ENCODE measurements at places on chromosomes 7 and 10.
A peak's percentile ranks its signal among the peaks of the same experiment; 100 is the strongest.

DNA sequence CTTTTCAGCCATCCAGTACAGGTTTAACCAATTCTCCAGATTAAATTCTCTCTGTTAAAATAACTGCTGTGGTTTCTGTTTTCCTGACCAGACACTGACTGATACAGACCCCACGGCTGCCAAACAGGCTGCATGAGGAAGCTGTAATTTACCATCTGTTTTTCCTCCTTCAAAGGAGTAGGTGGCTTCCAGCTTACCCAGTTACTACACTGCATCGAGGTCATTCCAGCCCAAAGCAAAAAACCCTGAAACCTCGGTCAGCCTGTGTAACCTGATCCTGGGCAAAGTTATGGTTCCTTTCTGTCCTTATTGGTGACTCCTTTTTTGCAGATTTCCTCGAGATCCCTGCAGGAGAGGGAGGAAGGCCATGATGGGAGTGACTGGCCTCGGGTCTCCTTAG lies 27.9 kb upstream of the LOXL4 start:
- peak; percentile 36 for DNase-seq
- peaks cover 33% of the 10 kb centered on the region for H3K4me1 ChIP-seq
- no peak overlapping the region for H3K27ac ChIP-seq
- H3K36me3 ChIP-seq, result no peaks in the 10 kb centered on the region
- peaks cover 37% of the 10 kb centered on the region for H3K27me3 ChIP-seq

DNA sequence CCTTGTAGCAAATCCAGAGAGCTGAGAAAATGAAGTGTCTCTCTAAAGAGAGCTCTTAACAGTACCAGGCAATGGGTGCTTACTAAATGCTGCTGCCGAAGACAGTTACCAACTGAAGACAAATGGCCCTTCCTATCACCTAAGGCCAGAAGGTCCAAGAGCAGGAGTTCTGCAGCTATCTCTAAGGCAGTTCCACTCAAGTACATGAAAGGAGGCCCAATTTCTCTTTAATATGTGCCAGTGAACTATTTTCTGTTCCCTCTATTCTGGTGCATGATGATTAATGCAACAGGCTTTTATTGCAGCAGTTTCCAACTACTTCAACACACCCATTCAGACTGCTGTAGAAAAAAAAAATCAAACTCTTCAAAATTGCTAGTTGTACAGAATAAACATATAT lies 122.5 kb downstream of the SLC25A13 start:
- DNase-seq, result peak; percentile 37
- no peak overlapping the region for H3K4me3 ChIP-seq
- peaks cover 20% of the 10 kb centered on the region for H3K4me1 ChIP-seq
- H3K27ac ChIP-seq, result no peak overlapping the region
- H3K36me3 ChIP-seq, result no peaks in the 10 kb centered on the region

GRCh38 chr10:29502351-29502750 lies 132.4 kb downstream of the SVIL start:
- no peak for DNase-seq
- peaks cover 11% of the 10 kb centered on the region for H3K36me3 ChIP-seq
- H3K27me3 ChIP-seq, result peaks cover 11% of the 10 kb centered on the region

DNA sequence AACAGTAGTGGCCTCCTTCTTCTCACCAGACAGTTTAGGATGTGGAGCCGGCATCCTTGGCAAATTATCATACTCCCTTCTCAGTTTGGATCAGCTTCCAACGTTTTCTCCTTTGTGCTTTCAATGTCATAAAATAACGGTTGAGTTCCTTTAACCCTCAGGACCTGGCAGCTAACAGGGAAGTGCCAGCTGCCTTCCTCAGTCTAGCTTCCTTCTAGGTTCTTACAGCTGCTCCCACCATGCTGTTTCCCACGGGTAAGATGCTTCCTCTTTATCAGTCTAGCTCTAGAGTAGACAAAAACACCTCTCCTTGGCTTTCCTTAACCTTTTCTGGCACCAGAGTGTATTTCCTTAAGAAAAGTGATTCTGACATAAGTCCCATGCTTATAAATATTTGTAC lies 33.2 kb downstream of the BLVRA start:
- DNase-seq, result no peak
- peaks cover under 1% of the 10 kb centered on the region for H3K4me1 ChIP-seq
- H3K4me3 ChIP-seq, result no peak overlapping the region
- H3K27me3 ChIP-seq, result no peaks in the 10 kb centered on the region
- no peak overlapping the region for H3K27ac ChIP-seq
- 0 out of 2 replicates have a peak, but pooled peaks cover 10% of the 10 kb centered on the region for H3K36me3 ChIP-seq

- H3K4me1 ChIP-seq, result 0 out of 2 replicates have a peak, but pooled peaks cover 5% of the 10 kb centered on the region
- no peak overlapping the region for H3K27ac ChIP-seq
- no peak for DNase-seq
Observed at GRCh38 chr7:129103561-129104324, 40.8 kb upstream of the TSPAN33 start.

DNA sequence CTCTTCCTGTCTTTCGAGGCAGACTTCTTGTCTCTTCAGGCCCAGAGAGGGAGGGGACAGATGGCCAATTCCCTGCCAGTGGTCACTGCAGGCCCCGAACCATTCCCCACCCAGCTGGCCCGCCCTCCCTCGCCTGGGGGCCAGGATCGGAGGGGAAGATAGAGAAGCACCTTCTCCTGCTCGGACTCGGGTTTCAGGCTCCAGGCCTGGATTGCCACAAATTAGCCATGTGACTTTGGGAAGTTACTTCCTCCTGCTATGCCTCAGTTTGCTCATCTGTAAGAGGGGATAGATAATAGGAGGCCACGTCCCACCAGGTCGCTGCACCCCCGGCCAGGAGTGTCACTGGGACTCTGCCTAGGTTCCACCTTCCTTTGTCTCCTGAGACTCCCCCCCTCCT lies 24.8 kb upstream of the PPP2R2D start:
- DNase-seq, result no peak
- no peak overlapping the region for H3K27ac ChIP-seq
- no peak overlapping the region for H3K4me3 ChIP-seq

DNA sequence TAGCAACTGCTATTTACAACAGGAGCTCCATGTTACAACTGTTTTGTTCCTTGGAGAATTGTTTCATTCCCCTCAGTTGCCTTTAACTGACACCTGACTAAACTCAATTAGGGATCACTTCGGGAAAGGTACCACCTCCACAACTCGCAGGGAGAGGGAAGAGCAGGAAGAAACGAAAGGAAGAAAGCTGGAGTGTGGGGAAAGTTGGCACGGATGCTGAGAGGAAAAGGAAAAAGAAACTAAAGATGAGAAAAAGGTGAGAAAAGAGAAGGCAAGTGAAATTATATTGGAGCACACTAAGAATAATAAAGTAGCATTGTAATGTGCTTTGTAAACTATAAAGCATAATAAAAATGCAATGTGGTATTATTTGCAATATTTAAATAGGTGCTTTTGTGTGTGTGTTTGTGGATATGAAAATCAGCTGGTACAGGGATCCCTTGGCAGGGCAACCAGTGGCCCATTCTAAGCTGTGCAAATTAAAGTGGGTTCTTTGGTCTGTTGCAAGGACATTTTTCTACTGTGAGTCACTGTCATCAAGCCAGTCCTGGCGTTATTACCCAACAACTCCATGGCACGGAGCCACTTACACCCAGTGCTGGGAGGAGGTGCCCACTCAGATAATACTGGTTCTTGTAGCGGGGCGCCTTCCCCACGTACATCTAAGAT lies 45.9 kb downstream of the HIPK2 start:
- H3K4me3 ChIP-seq, result peak overlapping the region; percentile 62
- peak; percentile 76 for DNase-seq
- peaks cover 84% of the 10 kb centered on the region for H3K4me1 ChIP-seq
- H3K27ac ChIP-seq, result peak overlapping the region; percentile 17
- peaks cover 1% of the 10 kb centered on the region for H3K27me3 ChIP-seq

DNA sequence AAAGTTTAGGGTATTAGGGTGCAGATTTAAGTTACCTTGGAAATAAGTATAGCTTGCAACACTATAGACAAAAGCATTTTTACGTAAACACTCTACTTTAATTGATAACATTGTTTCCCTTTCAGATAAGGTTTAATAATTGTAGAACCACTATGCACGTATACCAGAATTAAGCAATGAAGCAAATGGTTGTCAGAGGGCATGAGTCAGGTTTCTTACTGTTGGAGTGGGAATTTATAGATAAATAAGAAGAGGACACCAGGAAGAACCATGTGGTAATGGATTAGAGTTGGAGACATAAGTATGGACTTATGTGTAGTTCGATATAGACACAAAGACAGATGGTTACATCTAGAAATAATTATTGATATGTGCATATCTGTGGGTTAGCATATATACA lies 355.6 kb downstream of the ETV1 start:
- no peaks in the 10 kb centered on the region for H3K36me3 ChIP-seq
- DNase-seq, result no peak
- no peaks in the 10 kb centered on the region for H3K27me3 ChIP-seq
- no peak overlapping the region for H3K4me3 ChIP-seq
- H3K27ac ChIP-seq, result no peak overlapping the region

GRCh38 chr7:2633538-2634266 lies 1.9 kb downstream of the TTYH3 start:
- peaks cover 6% of the 10 kb centered on the region for H3K36me3 ChIP-seq
- DNase-seq, result peak; percentile 87
- peak overlapping the region; percentile 94 for H3K4me3 ChIP-seq
- peak overlapping the region; percentile 94 for H3K27ac ChIP-seq
- peaks cover 45% of the 10 kb centered on the region for H3K4me1 ChIP-seq

DNA sequence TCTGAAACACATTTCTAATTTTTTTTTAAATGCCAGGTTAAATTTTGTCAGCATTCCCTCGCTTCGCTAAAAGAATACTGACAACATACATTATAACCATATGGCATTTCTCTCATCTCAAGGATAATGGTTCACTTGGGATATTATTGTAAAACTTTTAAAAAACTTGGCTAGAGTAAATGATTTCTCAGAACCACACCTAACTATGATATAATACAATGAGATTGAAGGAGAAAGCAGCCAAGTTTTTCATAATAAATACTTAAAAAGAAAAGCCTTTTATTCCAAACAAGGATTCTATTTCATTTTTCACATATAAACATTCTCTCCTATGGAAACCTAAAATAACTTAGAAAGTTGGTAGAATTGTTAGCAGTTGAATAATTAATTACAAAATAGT lies 413.9 kb downstream of the HGF start:
- H3K27me3 ChIP-seq, result no peaks in the 10 kb centered on the region
- DNase-seq, result no peak
- no peaks in the 10 kb centered on the region for H3K4me1 ChIP-seq
- H3K4me3 ChIP-seq, result no peak overlapping the region
- H3K27ac ChIP-seq, result no peak overlapping the region
- no peaks in the 10 kb centered on the region for H3K36me3 ChIP-seq

DNA sequence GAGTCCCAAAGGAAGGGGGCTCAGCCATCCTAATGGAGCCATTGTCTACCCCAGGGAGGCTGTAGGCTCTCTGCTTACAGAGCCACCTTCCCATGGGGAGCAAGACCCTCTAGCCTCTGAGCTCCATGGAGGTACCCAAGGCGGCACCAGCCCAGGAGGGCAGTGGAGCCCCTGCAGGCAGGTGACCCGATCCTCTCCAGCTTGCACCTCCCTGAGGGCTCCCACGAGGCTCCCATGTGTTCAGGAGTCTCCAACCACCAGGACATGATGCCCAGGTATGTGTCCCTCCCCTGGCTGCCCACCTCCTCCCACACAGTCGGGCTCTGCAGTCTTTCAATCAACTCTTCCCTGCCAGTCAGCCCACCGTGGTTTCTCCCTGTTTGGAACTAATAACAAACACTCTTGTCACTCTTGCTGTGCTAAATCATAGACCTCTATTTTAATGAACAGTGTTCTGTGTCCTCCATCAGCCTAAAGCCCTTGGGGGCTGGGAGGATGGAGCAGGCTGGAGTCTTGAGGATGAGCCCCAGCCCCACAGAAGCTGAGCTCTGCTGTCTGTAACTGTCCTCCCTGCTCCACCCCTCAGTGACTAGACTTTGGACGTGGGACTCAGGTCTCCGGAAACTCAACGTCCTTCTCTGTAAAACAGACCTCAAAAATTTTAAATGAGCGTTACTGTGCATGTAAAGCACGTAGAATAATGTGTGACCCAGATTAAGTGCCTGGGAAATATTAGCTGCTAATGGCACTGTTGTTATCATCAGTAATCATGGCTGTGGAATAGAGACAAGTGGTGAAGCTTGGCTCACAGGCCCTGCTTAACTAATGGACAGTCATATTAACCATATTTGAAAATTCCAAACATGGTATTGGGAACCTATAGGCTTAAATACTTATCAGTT lies 298.9 kb downstream of the WDR37 start:
- H3K27me3 ChIP-seq, result peaks cover 4% of the 10 kb centered on the region
- no peaks in the 10 kb centered on the region for H3K4me1 ChIP-seq
- H3K36me3 ChIP-seq, result no peaks in the 10 kb centered on the region
- DNase-seq, result no peak

DNA sequence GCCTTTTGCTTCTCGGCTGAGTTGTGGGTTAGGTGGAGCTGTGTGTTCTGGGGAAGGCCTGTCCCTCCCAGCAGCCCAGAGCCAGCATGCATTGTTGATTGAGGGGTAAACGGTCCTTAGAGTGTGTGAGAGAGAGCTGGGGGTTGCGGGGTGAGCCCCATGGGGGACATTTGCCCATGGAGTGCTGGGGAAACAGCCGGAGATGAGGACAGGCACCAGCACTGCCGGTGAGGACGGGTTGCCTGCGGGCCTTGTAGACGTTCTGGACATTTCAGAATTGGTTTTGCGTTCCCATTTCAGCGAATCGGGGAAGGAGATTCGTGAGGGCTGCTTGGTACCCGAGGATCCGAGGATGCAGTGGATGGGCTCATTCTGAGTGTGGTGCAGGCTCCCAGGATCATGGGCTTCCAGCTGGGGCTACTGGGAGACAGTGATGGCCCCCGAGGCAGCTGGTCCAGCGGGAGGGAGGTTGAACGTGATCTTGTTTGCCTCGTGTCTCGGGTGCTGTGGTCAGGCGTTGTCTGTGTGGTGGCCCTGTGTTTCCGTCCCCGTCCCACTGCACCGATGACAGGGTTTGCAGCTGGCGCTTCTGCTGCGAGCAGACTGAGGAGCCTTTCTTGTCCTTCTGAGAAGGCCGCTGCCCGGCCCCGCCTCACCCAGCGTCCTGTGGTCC lies 113.9 kb downstream of the CYTH3 start:
- H3K4me1 ChIP-seq, result peaks cover 20% of the 10 kb centered on the region
- DNase-seq, result no peak
- H3K27ac ChIP-seq, result no peak overlapping the region
- no peak overlapping the region for H3K4me3 ChIP-seq

GRCh38 chr10:128055061-128055868 lies 71.0 kb downstream of the MKI67 start:
- no peaks in the 10 kb centered on the region for H3K36me3 ChIP-seq
- no peaks in the 10 kb centered on the region for H3K4me1 ChIP-seq
- H3K27ac ChIP-seq, result no peak overlapping the region
- DNase-seq, result no peak

- peak overlapping the region; percentile 95 for H3K27ac ChIP-seq
- peaks cover 2% of the 10 kb centered on the region for H3K27me3 ChIP-seq
- peaks cover 30% of the 10 kb centered on the region for H3K4me1 ChIP-seq
- peak overlapping the region; percentile 71 for H3K4me3 ChIP-seq
Observed at GRCh38 chr7:47622946-47623640, 41.2 kb upstream of the TNS3 start.
